Suprapubic skin (tissue), 4 donors: ENCODE measurements at places on chromosomes 3 and 15. TPM values are rescaled to one million over a fixed set of nuclear protein-coding genes. Genes with fewer than 3 reads are reported as not detected.

DNA sequence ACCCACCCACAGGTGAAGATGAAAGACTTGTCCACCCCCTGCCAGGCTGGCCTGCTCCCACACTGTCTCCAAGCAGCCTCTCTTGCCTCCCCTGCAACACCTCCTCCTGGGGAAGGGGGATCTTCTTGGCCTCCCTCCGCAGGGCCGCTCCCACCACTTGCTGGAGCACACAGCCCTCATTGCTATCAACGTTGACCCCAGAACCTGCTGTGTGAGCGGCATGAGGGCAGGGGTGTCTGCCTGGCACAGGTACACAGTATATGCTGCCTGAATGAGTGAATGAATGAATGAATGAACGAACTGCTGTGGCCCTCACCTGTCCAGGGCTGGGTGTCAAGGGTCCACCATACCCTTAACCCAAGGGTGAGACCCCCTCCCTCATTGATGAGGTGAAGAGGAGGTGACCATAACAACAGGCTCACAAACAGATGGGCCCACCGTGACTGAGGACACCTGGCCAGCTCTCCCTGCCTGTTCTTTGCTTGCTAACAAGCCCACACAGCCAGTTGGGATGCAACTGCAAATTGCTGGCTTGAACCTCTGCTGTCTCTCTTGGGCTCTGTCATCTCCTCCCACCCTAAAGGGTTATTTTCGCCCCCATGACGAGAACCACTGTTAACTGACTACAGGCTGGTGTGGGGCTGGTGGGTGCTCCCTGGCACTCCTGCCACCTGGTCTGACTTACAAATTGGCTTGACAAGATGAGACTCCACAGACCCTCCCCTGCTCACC lies 22.5 kb downstream of the SLC41A3 start:
- H3K36me3 ChIP-seq, result no peaks in the 10 kb centered on the region
- H3K4me3 ChIP-seq, result no peak overlapping the region
- no peak for DNase-seq
- H3K27me3 ChIP-seq, result no peaks in the 10 kb centered on the region
- peaks cover 10% of the 10 kb centered on the region for H3K4me1 ChIP-seq

GRCh38 chr3:99114565-99115291 lies 213.2 kb upstream of the DCBLD2 start:
- no peak overlapping the region for H3K27ac ChIP-seq
- no peaks in the 10 kb centered on the region for H3K36me3 ChIP-seq
- H3K4me3 ChIP-seq, result no peak overlapping the region
- no peaks in the 10 kb centered on the region for H3K27me3 ChIP-seq

DNA sequence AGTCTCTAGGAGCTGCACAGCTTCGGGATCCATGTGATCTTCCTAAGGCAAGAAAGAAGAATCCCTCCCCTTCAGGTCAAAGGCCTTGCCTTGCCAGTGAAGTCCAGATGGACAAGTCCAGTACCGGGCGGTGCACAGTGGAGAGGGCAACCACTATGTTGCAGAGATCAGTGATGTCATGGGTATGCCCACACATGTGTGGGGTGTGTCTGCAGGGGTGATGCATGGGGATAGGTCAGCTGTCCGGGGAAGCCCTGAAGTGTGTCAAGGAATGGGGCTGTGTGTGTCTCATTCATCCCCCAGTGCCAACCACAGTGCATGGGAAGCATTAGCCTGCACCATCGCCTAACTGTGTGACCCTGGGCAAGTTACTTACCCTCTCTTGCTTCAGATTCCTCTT lies 66.5 kb downstream of the TLE3 start:
- H3K4me1 ChIP-seq, result peaks cover 11% of the 10 kb centered on the region
- H3K4me3 ChIP-seq, result no peak overlapping the region
- peaks cover 6% of the 10 kb centered on the region for H3K27me3 ChIP-seq

DNA sequence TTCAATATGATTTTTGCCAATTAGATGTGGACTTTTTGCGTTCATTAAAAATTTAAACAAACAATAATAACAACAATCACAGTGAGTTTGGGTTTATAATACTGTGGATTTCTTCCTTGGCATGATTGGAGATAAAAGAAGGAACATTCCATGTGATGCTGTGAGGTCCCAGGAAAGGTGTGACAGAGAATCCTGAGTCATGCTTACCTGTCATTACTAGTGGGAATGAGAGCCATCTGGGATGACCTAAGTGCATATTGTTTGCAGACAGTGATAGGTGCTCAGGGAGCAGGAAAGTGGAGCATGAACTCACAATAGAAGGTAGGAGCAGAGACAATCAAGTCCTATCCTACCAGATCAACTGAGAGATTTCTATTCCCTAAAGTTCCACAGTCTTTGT lies 766.5 kb upstream of the CFAP20DC start:
- H3K4me3 ChIP-seq, result no peak overlapping the region
- no peaks in the 10 kb centered on the region for H3K36me3 ChIP-seq
- H3K27me3 ChIP-seq, result no peaks in the 10 kb centered on the region
- peaks cover 12% of the 10 kb centered on the region for H3K4me1 ChIP-seq

Gene IL5RA
- total RNA-seq, result 0.16 TPM

DNA sequence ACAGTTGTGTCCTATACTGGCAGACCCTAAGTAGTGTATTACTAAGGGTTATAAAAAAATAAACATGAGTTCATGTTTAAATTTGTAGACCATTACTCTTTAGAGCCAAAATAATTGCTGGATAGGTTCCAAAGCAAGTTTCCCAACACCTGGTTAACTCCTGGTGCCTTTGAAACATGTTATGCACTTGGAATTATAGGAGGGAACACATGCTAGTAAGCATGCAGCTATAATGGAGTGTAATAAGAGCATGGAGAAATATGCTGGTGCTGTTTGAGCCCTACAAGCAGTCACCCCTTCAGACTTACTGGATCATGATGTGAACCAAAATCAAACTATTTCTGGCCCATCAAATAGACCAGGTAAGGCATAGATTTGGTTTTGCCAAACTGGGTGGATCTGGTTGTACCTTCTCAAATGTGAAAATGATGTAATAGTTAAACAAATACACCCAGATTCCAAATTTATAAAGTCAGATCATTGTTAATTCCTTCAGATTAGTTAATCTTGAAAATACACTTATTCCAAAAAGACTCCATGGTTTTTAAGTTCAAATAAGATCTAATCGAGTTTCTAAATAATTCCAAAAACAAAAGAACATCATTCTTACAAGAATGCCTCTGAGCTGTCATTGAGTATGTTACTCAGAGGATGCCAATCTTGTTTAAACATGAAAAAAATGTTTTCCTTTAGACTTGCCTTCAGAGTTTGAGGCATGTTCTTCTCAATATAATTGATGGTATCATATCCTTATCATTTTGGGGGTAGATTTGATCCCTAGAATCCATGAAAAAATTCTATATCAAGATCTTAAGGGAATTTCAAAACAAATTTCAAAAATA lies 69.3 kb downstream of the LRRC28 start:
- H3K4me3 ChIP-seq, result no peak overlapping the region
- H3K27ac ChIP-seq, result no peak overlapping the region
- DNase-seq, result no peak

GRCh38 chr3:71022551-71023335 lies 560.8 kb downstream of the FOXP1 start:
- no peaks in the 10 kb centered on the region for H3K27me3 ChIP-seq
- H3K27ac ChIP-seq, result no peak overlapping the region
- no peak for DNase-seq
- peaks cover 6% of the 10 kb centered on the region for H3K4me1 ChIP-seq

DNA sequence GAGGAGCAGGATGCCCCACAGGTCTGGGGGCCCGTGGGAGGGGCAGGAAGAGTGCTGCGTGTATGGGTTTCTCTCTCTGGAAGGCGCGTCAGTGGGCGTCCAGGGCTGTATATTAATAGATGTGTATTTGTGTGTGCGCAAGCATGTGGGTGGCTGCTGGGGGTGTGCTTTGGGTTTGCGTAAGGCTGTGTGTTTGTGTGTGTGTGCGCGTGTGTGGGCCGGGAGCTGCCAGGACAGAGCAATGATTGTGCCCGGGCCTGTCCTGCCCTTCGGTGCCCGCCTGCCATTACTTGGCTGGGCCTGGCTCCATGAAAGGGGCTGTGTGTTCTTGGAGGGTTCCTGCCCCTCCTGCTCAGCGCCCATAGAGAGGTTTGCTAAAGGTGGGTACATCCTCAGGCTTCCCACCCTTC lies 16.3 kb downstream of the CSPG4 start:
- H3K4me1 ChIP-seq, result peaks cover 80% of the 10 kb centered on the region
- H3K36me3 ChIP-seq, result no peaks in the 10 kb centered on the region
- H3K27ac ChIP-seq, result peak overlapping the region; percentile 66
- no peak overlapping the region for H3K4me3 ChIP-seq

Gene AHSG
- not detected for total RNA-seq

DNA sequence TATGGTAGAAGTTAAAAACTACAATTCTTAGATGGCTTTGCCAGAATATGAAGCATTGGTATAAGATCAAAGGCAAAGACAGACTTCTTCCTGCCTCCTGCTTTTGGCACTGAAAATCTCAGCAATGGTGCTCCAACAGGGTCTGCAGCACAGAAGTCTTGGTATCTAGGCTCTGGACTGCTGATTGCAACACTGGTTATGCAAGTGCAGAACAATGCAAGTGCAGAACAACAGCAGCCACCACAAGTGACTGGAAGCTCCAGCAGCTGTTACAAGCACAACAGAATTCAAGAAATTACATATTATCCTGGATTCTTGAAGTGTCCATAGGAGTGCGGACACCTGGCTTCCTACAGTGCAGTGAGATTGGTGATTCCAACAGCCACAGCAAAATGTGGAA lies 33.7 kb downstream of the ZBTB20 start:
- H3K27me3 ChIP-seq, result no peaks in the 10 kb centered on the region
- no peak overlapping the region for H3K27ac ChIP-seq
- H3K36me3 ChIP-seq, result no peaks in the 10 kb centered on the region
- H3K4me1 ChIP-seq, result no peaks in the 10 kb centered on the region
- no peak overlapping the region for H3K4me3 ChIP-seq

DNA sequence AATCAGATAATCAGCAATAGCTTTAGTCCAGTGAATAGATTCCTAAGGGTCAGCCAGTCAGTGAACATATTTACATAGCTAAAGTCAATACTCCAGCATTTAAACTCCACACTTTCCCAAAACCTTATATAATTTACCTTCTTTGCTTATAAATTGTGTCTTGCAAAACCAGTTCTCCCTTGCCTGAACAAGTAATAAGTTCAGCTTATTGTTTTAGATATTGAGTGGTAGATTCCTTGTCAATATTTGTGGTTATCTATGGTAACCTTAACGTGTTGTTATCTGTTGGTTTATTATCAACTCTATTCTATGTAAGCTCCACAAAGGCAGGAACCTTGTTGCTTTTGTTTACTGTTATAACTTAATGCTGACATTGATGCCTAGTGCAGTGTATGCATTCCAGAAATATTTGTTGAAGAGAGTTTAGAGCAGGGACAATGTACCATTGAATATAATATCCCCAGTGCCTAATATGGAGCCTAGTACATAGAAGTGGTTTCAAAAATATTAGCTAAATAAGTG lies 24.0 kb downstream of the PLSCR5 start:
- H3K27ac ChIP-seq, result no peak overlapping the region
- no peaks in the 10 kb centered on the region for H3K36me3 ChIP-seq
- no peaks in the 10 kb centered on the region for H3K4me1 ChIP-seq
- DNase-seq, result no peak

DNA sequence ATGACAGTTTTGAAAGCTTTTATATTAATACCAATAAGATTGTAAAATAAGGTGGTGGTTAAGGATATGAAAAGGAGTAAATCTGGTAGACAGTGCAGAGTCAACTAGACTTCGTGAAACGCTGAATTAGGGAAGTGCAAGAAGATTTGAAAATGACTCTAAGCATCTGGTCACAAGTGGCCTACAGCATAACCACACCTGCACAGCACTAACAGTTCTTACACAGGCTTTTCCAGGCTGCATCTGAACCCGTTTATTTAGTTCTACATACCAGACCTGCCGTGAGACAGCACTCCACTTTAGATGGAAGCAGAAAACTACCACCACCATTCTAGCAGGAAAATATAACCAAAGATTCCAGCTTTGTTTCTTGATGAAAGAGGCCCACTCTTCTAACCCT lies 1.9 kb downstream of the DMXL2 start:
- DNase-seq, result no peak
- no peaks in the 10 kb centered on the region for H3K36me3 ChIP-seq
- no peak overlapping the region for H3K4me3 ChIP-seq

Gene TMC3
- total RNA-seq, result 0.16 TPM

Gene PRR20G
- total RNA-seq, result not detected

- H3K27ac ChIP-seq, result no peak overlapping the region
- peaks cover 47% of the 10 kb centered on the region for H3K4me1 ChIP-seq
- no peak for DNase-seq
- H3K4me3 ChIP-seq, result no peak overlapping the region
- no peaks in the 10 kb centered on the region for H3K36me3 ChIP-seq
Observed at GRCh38 chr15:63362196-63362595, 19.4 kb downstream of the CA12 start.

- peak overlapping the region; percentile 75 for H3K27ac ChIP-seq
- peak; percentile 95 for DNase-seq
- H3K4me1 ChIP-seq, result peaks cover 40% of the 10 kb centered on the region
- no peak overlapping the region for H3K4me3 ChIP-seq
Observed at GRCh38 chr3:16181361-16181760, 6.9 kb downstream of the GALNT15 start.

Gene CHRFAM7A
- total RNA-seq, result not detected

DNA sequence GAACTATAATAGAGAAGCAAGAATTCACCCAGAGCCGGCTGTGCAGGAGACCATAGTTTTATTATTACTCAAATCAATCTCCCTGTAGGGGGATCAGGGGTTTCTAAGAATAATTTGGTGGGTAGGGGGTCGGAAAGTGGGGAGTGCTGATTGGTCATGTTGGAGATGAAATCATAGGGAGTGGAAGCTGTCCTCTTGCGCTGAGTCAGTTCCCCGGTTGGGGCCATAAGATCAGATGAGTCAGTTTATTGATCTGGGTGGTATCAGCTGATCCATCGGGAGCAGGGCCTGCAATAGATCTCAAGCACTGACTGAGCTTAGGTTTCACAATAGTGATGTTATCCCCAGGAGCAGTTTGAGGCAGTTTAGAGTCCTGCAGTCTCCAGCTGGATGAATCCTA lies 97.0 kb upstream of the SNRPN start:
- no peaks in the 10 kb centered on the region for H3K36me3 ChIP-seq
- H3K4me1 ChIP-seq, result no peaks in the 10 kb centered on the region
- no peak for DNase-seq
- H3K27me3 ChIP-seq, result peaks cover 6% of the 10 kb centered on the region
- H3K27ac ChIP-seq, result no peak overlapping the region
- H3K4me3 ChIP-seq, result no peak overlapping the region

DNA sequence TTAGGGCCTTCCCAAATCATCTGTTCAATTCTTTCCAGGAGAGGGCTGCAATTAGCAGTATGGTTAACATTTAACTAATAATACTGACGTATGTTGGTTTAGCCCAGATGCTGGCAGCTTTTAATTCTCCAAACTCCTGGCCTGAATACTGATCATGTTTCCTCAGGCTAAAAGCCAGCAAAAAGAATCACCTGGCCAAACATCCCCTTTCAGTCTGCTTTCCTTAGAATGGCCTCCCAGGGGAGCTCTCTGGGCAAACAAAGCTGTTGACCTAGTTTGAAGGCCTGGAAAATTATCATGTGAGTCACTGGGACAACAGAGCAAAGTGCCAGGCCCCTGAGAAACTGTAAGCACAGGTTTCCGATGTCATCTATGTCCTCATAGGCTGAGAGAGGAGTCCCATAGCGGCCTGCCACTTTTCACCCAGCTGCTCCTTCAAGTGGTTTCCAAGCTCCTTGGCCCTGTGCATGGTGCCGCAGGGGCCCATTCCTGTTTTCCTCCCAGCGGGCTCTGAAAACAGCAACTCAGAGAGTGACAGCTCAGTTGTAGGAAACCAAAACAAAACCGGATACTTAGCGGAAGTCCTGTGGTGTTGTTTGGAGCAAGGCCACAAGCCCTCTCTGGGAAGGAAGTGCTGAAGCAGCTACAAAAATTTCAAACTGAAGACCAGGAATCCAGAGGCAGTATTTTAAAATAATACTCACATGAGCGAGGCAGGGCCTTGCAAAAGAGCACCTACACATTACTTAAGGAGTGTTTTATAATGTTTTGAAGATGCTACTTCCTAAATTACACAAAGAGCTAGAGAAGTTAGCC lies 36.5 kb upstream of the RAB11A start:
- DNase-seq, result peak; percentile 88
- H3K36me3 ChIP-seq, result no peaks in the 10 kb centered on the region
- H3K27ac ChIP-seq, result peak overlapping the region; percentile 87
- H3K4me3 ChIP-seq, result peak overlapping the region; percentile 30
